A549 treated with AZD2906 at 1 μM for 4 hours (cell line): ENCODE measurements at places on chromosomes 7 and 10. TPM values are rescaled to one million over a fixed set of nuclear protein-coding genes. Genes with fewer than 3 reads are reported as not detected.

STEAP2 gene
- 3.0 to 4.2 TPM (median 3.9 TPM) in 5 replicates for total RNA-seq

ARHGAP19 gene
- 3.9 to 5.7 TPM (median 4.9 TPM) in 5 replicates for total RNA-seq

MSMB gene
- total RNA-seq: not detected in 5 replicates

SLC13A1 gene
- not detected in 5 replicates for total RNA-seq

ABCC2 gene
- total RNA-seq: 99.7 to 121 TPM (median 103 TPM) in 5 replicates

RPP30 gene
- total RNA-seq: 47.8 to 52.2 TPM (median 49.8 TPM) in 5 replicates
